LoVo (cell line): ENCODE measurements at places on chromosomes 5 and 9.

DNA sequence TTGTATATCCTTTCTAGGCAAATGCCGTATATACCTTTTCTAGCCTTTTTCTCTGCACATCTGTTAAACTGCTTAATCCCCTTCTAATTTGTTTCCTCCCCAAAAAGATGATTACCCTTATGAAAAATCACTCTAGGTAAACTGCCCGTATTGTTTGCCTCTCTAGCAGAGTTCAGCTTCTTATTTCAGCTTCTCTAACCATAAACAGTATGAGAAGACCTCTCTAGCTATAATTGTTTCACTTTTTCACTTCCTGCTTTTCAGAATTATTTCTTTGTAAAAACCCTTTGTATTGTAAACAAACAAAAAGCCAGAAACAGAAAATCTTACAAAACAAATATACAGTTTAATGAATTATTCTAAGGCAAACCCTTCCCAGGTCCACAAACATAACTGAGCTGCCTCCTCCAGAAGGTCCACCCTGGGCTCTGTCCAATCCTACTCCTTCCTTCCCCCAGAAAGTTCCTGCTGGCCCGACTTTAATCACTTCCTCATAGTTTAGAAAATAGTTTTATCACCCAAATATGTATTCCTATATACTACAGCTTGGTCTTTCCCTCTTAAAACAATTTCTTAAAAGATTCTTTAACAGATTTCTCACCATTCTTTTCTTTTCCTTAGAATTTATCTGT is 158.1 kb downstream of the FGF1 start:
- no peak for DNase-seq

- DNase-seq: no peak
Measured at GRCh38 chr5:179974246-179974945, 66.7 kb upstream of the TBC1D9B start.

- no peak for DNase-seq
Measured at GRCh38 chr5:76406014-76406413, 2.9 kb downstream of the IQGAP2 start.

- no peak for DNase-seq
Measured at GRCh38 chr9:22119522-22120158, 110.5 kb upstream of the CDKN2B start.

GRCh38 chr9:117672369-117672768 is 31.8 kb upstream of the TLR4 start:
- no peak for DNase-seq
